Choroid plexus epithelial cell (primary cell): ENCODE measurements at places on chromosomes 1 and 21.

DNA sequence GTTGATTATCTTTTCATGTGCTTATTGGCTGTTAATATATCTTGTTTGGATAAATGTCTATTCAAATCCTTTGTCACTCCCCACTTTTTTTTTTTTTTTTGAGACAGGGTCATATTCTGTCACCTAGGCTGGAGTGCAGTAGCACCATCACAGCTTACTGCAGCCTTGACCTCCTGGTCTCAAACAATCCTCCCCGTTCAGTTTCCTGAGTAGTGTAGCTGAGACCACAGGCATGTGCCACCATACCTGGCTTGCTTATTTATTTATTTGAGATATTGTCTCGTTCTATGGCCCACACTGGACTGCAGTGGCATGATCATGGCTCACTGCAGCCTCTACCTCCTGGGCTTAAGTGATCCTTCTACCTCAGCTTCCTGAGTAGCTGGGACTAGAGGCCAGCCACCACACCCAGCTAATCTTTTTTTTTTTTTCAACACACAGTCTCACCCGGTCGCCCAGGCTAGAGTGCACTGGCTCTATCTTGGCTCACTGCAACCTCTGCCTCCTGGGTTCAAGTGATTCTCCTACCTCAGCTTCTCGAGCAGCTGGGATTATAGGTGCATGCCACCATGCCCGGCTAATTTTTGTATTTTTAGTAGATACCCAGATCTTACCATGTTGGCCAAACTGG is 13.9 kb upstream of the MYCL start:
- DNase-seq, result no peak

DNA sequence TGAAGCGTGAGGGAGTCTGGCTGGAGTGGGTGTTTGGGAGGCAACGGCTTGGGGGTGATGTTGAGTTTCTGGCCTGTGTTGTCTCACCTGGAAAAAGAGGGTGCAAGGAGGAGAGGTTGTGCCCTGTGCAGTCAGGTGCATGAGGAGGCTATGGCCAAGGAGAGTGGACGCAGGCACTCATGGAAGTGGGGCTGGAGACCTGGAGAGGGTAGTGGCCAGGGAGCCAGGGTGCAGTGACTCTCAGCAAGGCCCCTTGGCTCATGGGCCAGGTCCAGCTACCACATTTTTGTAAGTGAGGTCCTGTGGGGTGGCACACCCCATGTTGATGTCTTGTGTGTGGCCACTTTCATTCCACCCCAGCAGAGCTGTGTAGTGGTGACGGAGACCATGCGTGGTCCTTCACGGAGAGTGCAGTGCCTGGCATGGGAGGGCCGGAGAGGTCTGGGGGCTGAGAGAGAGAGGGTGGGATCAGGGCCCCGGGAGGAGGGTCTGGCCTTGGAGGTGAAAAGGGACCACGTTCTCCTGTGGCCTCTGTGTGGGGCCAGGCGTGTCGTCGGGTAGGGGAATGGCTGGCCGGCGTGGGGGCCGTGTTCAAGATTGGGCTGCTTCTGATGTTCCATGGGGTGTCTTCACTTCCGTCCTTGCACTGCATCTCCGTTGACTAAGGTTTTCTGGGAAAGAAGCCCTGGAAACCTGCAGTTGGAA is 6.1 kb downstream of the SNAP47 start:
- no peak for DNase-seq

- DNase-seq, result no peak
Measured at GRCh38 chr1:168474322-168474721, 69.5 kb downstream of the XCL2 start.

DNA sequence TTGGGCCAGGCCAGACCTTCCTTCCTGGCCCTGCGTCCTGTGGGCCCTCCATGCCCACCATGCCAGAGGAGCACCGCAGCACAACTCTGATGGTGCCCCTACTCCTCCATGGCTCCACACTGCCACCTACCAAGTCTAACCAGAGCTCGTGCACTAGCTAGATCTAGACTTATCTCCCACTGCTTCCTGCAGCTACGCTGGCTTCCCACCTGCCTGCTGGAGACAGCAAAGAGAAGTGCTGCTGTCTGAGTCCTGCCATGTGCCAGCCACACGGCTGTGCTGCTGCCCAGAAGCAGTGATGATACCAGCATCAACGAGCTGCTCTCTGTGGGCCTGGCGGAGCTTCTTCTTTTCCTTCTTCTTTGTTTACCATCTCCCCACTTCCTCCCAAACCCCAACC is 4.5 kb downstream of the GUCA2B start:
- DNase-seq, result no peak

DNA sequence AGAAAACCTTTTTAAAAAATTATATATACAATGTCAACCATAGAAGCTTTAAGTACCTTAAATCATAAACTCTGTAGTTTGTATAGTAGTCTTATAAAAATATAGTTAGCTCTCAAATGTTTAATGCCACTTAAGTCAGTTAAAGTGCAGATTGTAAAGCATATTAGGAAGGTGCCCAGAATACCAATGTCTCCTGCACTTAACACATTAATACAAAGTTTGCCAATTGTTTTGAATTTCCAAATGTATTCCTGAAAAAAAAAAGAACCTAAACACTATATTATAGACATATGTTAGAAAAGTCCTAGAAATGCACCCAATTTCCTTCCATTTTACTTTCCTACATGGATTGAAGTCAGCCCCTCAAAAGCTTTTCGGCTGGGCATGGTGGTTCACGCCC is 12.1 kb downstream of the F3 start:
- no peak for DNase-seq

GRCh38 chr21:41360072-41360821 is 1.6 kb upstream of the MX2 start:
- peak; percentile 15 for DNase-seq

- DNase-seq, result peak; percentile 26
Measured at GRCh38 chr21:39845571-39846130, 21.6 kb upstream of the PCP4 start.
